Activated CD4-positive, alpha-beta T cell treated with anti-CD3 and anti-CD28 coated beads, Interleukin-2, amount 50 U/mL, for 1 hour (primary cell): ENCODE measurements at places on chromosomes 1 and 21.

DNA sequence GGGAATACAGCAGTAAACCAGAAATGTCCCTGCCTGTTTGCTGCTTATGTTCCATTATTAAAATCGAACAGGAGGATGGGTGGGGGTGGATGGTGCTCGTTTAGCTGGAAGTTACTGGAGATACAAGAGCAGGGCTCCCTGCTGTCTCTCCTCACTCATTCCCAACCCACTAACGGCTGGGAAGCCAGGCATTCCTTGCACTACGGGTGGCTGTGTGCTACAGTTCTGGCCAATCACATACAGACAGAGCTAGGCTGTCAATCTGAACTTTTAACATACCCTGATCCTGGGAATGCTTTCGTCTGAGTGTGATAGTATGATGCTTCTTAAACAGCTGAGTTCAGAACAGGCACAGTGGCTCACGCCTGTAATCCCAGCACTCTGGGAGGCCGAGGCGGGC lies 7.0 kb downstream of the SIPA1L2 start:
- DNase-seq = no peak

DNA sequence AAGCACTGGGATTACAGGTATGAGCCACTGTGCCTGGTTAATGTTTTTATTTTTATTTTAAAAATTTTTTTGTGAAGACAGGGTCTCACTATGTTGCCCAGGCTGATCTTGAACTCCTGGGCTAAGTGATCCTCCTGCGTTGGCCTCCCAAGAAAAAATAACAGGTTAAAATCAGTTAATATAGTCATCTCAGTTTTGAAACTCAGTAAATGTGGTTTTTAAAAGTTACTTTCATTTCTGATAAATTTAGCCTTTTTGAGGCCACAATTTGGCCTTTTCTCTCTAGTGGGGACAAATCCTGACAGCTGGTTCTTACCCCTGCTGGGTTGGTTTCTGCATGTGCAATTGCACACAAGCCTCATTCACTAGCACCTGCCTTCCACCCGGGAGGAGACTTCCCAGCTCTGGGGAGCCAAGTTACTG lies 13.3 kb downstream of the PMF1 start:
- no peak for DNase-seq

- DNase-seq = no peak
These were observed 1272.7 kb downstream of the KCNT2 start for GRCh38 chr1:195335541-195335940.

- no peak for DNase-seq
These were observed 70.6 kb upstream of the NEK7 start for GRCh38 chr1:198086051-198086745.

- no peak for DNase-seq
These were observed 150.7 kb upstream of the ZNF644 start for GRCh38 chr1:91172541-91172940.

- no peak for DNase-seq
These were observed 190.1 kb downstream of the HIVEP3 start for GRCh38 chr1:41728403-41729202.

DNA sequence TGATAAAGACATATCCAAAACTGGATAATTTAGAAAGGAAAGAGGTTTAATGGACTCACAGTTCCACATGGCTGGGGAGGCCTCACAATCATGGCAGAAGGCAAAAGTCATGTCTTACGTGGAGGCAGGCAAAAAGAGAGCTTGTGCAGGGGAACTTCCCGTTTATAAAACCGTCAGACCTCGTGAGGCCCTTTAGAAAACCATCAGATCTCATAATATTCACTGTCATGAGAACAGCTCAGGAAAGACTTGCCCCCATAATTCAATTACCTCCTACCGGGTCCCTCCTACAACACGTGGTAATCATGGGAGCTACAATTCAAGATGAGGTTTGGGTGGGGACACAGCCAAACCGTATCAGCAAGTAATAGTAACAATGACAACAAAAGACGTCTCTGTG lies 88.2 kb upstream of the SLC25A33 start:
- no peak for DNase-seq

- DNase-seq = peak; percentile 63
These were observed 41.5 kb downstream of the KIAA1614 start for GRCh38 chr1:180954005-180954800.

GRCh38 chr1:61293986-61294504 lies 211.7 kb downstream of the NFIA start:
- DNase-seq = no peak

- DNase-seq = no peak
These were observed 13.1 kb downstream of the PDIK1L start for GRCh38 chr1:26124418-26125331.

DNA sequence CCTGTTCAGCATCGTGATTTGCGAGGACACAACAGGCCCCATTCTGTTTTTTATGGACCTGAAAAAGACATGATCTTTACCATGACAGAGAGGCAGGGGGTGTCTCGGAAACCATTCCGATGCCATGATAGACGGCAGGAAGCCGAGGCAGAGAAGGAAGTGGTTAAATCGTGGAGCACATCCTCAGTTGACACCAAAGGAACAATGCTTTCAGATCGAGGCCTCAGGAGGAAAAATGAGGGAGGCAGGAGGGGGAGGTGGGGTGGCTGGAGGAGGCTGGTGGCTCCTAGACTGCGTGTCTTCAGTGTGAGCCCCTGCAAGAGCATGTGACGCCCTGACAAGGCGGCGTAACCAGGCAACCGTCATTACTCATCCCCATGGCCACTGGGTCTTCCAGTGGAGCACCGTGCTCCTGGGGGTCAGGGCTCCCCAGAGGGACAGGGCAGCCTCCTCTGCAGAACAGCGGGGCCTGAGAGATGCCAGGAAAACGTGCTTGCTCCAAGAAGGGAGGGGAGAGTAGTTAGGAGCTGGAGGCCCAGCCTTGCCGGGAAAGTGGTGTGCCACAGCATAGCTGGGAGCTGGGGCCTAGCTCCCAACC lies 172.8 kb upstream of the TMEM51 start:
- no peak for DNase-seq

DNA sequence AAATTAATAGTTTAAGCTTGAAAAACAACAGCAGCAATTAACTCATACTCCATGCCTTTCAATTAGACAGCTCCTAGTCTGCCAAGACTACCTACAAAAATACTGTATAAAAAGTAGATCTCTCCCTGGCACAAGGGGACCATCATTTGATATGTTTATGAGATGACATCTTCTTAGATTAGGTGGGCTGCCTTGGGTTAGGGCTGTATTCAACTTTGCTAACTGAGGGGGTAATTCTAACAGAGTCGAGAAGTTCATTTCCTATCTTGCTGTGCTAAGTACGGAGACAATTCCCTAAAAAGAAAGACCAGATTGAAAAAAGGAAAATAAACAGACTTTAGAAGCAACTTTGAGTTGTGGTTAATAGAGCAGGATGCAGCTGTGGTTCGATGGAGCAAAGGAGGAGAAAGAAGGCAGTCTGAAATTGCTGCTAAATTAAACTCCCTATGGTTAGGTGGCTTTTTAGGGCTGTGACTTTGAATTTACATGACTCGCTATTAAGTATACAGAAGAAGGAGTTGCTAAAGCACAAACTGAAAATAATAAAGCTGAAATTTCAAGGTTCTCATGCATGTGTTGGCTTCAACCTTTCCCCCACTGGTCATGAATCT lies 75.4 kb downstream of the CDC7 start:
- DNase-seq = no peak
